Stimulated activated CD4-positive, alpha-beta T cell treated with anti-CD3 and anti-CD28 coated beads, Interleukin-4, amount 100 ng/mL, for 1 hour (primary cell): ENCODE measurements at places on chromosomes 11 and 22.

DNA sequence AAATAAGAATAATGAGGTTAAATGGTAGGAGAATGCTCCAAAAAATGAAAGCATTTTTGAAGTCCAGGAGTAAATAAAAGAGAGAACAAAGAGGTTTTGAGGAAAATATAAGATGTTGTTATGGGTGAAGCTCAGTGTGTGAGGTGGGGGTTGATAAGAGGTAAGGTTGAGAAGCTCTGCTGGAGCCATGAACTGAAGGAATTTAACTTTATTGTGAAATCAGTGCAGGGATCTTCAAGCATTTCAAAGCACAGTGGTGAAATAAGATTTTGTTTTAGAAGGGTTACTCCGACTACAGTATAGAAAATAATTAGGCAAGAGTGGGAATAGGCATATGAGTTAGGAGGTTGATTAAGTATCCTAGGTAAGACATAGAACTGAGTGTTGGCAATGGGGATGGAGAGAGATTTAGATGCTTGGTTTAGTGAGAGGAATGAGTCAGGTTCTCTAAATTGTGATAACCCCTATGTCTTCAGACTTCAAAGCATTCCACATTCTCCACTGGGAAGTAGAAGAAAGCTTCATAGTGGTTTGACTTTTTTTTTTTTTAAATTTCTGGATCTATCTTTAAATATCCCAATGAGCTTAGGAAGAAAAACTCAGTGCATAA is 403.2 kb downstream of the AASDHPPT start:
- no peak for DNase-seq

DNA sequence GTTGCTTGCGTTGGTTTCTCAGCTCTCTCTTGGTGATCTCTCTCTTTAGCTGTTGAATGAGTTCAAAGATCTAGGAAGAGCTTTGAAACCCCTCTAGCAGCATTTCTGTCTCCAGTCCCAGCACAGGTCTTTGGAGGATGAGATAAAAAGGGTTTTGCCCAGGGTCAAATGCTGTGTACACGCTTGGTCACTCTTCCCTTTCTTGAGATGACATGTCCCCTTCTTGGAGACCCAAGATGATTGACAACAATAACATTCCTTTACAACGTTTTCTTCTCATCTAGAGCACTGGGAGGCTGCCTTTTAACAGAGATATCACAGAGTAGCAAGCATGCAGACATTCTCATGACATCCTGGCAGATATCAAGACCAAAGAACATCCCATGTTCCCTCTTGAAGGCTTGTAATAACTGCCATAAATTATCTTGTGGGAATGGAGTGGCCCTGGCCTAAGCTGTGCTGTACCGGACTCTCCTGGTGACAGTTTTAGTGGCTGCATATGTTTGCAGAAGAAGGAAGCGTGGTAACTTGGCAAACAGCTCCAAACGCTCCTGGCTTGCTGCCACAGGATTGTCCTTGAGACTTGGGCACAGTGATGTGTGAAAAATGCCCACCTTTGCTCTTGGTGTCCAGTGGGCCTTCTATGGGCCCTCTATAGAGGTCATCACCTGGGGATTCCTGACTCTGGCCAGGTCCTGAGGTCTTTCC is 107.8 kb downstream of the PTPRJ start:
- DNase-seq, result no peak

- peak; percentile 85 for DNase-seq
Measured at GRCh38 chr11:75204685-75205563, 35.6 kb upstream of the TPBGL start.

DNA sequence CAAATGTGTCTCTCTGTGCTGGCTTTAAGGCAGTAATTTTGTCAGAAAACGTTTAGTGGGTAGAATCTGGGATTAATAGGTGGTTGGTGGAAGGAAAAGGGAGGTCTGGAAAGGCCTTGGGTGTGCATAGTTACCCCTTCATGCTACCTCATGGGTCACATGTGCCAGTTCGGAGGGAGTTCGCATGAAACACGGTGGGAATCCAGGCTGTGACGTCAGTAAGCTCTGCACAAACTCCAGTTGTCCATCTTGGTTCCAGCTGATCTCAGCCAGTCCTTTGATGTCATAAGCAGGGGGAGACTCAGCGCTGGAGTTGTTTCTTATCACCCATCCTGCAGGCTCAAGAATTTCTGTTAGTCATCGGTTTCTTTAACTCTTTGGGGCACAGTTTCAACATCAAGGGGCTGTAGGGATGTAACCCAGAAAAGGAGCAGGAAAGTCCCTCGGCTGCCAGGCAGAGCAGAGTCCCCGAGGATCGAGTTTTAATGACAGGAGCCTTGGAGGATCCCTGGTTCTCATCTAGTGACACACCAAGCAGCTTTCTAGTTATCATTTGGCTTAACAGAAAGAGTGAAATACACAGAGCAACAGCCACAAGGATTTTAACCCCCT is 28.9 kb downstream of the MOV10L1 start:
- no peak for DNase-seq

- DNase-seq, result no peak
Measured at GRCh38 chr11:118889797-118890196, 6.1 kb downstream of the CXCR5 start.

- DNase-seq, result no peak
Measured at GRCh38 chr11:6307876-6308275, 12.4 kb downstream of the CAVIN3 start.

DNA sequence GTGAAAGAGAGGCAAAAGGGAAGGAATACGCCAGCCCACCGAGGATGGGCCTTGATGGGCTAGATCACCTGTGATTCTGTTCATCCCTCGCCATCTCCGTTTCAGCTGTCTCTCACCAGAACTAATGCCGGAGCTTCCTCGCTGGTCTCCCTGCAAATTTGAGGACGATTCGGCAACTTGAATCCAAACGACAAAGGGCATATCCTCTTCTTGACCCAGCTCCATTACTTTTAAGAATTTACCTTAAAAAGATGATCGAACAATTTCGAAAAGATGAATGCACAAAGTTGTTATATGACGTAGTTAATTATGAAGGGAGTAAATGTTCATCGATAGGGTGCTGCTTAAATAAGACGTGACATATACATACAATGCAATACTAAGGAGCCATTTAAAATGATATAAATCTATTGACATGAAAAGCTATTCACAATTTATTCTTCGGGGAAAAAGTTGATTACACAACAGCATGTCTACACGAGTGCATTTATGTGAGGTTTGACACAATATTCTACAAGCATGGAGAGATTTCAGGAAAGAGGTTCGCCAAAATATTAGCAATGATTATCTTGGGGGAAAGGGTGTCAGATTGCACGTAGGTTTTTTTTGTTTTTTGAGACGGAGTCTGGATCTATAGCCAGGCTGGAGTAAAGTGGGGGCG is 937 bp upstream of the FAM168A start:
- DNase-seq, result no peak

DNA sequence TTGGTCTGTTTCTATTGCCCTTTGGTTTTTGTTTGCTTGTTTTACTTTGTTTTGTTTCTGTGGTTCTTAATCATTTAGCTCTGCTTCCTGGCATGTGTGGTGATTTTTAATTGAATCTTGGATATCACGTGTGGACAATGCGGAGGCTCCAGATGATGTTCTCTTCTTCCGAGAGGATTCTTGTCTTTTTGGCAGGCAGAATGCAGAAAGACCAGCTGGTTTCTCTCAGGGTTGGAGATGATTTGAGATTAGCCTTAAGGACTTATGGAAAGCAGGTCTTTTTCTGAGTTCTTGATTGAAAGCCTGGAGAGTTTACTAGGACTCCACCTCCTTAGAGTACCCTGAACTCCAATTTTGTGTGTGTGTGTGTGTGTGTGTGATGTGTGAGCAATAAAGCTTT is 21.0 kb upstream of the ANO1 start:
- DNase-seq, result no peak

- no peak for DNase-seq
Measured at GRCh38 chr11:13012056-13012661, 3.0 kb downstream of the RASSF10 start.

- DNase-seq, result no peak
Measured at GRCh38 chr22:45758603-45759002, 87.0 kb downstream of the ATXN10 start.

- no peak for DNase-seq
Measured at GRCh38 chr11:46006418-46007070, 84.1 kb downstream of the LARGE2 start.

DNA sequence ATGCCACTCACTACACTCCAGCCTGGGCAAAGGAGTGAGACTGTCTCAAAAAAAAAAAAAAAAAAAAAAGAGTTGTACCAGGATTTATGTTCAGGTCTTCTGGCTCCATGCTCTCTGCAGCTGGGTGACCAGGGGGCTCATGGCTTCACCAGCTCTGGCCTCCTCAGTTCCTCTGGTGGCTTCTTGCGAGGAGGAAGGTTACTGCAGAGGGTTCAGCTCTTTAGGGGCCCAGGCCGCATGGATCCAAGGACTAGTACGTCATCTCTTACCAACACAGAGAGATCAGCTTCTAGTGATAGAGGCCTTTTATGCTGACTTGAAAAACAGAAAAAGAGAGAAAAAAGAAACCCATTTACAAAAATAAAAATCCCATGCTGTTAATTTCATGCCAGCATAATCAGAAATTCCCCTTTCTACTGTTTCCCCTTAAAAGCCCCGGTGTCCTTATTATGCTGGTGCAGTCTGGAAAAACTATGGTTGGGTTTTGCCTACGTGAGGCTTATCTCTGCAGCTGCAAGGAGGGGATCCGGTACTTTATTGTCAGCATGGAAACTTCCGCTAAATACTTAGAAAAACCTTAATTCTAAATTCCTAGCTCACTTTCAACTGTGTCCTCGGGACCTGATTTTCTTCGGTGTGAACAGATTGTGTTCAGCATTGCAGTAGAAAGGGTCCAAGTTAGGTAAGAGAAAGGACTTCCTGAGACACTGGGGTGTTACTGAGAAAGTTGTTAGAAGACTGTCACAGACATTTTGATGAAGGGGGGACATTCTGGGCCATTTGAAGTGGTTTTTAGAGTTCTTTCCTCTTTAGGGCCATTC is 13.7 kb downstream of the ZBTB16 start:
- no peak for DNase-seq
